Testis (tissue), 5 donors: ENCODE measurements at places on chromosomes 6 and 20. TPM values are rescaled to one million over a fixed set of nuclear protein-coding genes. Genes with fewer than 3 reads are reported as not detected.
A peak's percentile ranks its signal among the peaks of the same experiment; 100 is the strongest.

GRCh38 chr20:51978070-51978501 is 175.8 kb upstream of the SALL4 start:
- no peak for DNase-seq

- DNase-seq, result no peak
These were observed 5.8 kb upstream of the HMGCLL1 start for GRCh38 chr6:55584654-55585354.

DNA sequence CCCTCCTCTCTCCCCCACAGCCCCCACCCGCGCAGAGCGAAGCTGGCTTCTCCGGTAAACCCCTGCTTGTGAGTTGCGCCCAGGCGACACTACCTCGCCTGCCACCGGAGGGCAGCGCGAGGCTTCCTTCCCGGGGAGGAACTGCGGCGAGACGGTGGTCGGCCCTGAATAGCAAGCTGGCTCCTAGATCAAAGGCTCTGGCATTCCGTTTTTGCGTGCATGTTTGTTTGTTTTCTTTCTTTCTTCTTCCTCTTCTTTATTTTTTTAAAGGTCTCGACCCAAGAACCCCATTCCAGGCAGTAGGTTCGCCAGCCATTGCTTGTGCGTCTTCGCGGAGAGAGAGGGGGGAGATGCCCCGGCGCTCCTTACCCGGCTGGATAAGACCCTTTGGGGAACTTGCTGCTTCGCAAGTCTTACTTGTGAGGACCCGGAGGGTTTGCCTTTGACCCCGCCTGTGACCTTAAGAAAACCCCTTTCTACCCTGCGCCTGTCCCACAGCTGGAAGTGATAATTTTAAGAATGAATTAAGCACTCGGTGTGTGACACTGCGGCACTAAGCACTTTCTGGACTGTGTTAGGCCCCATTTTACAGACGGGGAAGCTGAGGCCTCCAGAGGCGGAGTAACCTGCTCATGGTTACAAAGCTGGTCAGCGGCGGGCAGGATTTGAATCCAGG is 92.7 kb upstream of the SIRPA start:
- peak; percentile 70 for DNase-seq

GRCh38 chr20:63791497-63792156 is 39.4 kb downstream of the ZBTB46 start:
- DNase-seq, result peak; percentile 67

The TNFRSF6B gene
- 30.5 TPM for total RNA-seq
